Left forelimb (tissue), 1 donor: ENCODE measurements at places on chromosomes 5 and 9.

DNA sequence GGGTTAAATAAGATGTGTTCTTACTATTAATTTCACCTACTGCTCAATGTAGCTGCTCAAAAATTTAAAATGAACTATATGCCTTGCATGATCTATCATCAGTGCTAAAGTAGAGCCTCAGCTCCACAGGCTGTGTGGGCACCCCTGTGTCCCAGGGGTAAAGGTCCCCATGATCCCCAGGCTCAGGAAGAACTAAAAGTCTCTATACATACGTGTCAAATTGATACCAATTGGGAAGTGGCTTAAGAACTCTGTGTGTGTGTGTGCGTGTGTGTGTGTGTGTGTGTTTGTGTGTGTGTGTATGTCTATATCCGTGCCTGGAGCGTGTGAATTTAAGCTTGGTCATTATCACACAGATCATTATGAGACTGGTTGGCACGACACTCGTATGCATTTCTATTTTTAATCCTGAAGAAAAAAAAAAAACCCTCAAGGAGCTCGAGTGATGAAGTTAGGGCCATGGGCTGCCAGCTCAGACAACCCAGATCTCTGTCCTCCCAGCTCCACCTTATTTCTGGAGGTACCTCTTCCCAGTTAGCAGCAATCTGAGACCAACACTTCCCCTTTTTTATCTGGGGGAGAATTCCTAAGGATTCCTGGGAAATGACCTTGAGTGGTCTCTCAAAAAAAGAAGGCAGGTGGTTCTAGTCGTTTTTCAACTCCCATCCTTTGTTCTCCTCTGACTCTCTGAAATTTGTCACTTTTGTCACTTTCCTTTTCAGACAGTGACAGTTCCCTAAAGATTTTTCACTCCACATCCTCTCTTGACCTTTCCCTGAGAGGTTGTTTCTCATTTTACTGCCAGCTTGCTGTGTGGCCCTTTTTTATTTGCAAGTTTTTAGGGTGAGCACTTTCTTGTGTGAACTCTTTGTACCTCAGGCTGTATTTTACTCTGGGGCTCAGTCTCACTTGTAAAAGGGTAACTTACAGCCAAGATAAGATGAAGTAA is 45.7 kb upstream of the CTXN3 start:
- no peak for DNase-seq

- no peak for DNase-seq
Observed at GRCh38 chr5:115377468-115378217, 81.2 kb upstream of the CCDC112 start.

DNA sequence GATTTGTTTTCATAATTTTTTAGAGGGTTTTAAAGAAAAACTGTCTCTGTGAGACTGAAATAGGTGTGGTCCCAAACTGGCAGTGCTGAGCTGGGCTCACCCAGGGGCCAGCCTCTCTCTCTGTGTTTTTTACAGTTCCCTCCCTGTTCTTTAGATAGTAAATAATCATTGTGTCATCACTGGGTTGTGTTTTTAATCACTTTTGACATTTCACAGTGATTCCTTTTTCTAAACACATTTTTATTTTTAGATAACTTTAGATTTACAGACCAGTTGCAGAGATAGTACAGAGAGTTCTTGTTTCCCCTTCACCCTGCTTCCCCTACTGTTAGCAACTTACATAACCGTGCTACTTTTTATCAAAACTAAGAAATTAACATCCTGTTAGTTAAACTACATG is 44.4 kb downstream of the MAP1B start:
- DNase-seq = no peak

DNA sequence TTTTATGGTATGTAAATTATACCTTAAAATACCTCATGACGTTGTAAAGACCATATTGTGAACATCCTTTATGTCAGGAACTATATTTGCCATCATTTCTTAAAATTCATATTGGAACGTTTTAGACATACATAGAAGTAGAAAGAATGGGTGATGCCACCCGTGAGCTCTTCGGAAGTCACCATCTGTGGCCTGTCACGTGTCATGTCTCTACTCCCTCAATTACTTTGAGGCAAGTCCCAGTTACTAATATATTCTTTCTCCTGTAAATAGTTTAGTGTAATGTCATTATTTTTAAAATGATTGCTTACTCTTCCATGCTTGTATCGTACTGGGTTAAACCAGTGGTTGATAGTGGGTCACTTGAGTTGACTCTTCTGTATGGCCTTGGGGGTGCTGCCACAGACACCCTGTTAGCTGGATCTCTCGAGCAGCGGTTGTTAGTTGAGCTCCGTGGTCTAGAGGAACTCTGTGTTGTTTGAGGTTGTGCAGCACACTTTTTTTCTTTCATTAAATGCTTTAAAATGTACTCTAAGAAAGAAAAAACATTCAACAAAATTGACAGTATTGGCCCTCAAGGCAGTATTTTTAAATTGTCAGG is 66.2 kb downstream of the TRIO start:
- no peak for DNase-seq

- no peak for DNase-seq
Observed at GRCh38 chr5:142053426-142054151, 40.8 kb upstream of the GNPDA1 start.

DNA sequence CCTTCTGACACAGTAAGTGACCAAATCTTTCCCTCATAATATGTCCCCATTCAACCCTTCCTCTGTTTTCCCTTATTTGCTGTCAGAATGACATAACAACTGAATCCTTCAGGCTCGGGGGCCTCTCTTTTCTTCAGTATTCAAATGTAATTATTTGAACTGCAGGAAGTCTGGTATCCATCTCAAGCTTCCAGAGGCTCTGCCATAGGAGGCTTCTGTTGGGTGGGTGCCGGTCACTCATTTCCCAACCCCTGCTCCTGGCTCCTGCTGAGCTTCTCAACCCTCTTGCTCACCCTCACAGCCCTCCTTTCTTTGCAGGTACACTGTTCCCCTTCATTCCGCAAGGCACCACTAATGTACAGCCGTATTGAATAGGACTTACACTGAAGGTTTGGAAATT is 151.8 kb upstream of the MAP3K1 start:
- no peak for DNase-seq

- no peak for DNase-seq
Observed at GRCh38 chr5:41967401-41967800, 42.3 kb downstream of the FBXO4 start.

DNA sequence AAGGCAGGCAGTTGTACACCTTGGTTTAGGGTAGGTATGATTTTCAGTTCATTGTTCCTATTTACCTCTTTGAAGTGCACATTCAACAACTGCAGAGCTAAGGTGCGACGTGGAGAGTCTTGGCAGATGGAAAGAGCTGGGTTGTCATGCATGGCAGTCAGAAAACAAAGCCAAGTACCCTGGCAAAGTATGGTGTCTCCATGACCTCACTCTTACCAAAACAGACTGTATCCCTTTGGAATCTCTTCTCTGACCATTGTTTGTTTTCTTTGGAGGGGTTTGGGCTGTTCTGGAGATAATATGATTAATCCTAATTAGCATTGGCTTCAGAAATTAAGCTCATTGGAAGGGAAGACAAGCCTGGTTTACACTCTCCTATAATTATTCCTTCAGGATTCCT is 665.7 kb downstream of the DNAH5 start:
- no peak for DNase-seq

- DNase-seq = no peak
Observed at GRCh38 chr9:130298662-130299279, 33.2 kb downstream of the HMCN2 start.

DNA sequence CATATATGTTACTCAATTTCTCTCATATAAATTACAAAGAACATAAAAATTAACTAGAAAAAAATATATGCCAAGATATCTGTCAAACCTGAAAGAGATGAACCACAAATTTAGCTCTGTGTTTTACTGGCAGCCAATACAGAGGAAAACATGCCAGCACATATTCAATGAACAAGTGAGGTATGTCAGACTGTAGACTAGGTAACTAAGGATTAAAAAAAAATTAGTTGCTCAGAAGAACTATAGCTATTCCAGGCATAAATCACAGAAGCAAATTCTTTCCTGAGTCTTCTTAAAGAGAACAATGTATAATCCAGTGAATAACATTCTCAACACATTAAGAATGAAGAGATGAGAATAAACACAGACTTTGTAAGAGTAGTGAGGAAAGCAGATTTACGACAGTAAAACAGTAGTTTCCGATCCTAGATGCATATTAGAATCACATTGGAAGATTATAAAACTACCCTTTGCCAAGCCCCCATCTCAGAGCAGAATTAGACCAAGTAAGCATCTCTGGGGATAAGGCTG is 20.6 kb upstream of the CAAP1 start:
- DNase-seq = no peak

DNA sequence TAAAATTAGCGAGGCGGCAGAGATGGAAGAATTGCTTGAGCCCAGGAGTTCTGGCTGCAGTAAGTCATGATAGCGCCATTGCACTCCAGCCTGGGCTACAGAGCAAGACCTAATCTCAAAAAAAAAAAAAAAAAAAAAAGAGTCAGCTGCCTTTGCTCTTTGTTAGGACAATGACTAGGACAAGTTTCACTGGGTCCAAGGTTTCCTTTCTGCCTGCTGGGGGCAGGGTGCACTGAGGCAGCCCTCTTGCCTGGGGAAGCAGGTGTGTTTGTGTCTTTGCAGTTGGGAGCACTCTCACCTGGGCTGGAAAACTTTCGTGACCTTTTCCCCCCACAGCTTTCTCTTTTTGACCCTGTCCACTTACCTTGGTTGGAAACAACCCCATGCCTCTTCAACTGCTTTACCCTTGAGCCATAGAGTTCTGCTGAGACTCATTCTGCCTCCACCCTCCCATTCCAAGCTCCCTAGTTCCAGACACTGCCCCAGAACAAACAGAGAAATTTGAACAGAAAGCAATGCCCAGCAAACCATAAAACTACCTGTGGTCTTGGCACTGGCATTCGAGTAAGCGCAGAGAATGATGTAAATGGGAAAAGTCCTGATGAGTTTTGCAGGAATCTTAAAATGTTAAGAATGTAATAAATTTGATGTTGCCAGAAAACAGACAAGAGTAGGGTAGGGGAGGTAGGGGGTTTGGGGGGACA is 17.0 kb upstream of the MYO10 start:
- no peak for DNase-seq

- no peak for DNase-seq
Observed at GRCh38 chr5:41148448-41148847, 64.9 kb downstream of the C6 start.

- DNase-seq = no peak
Observed at GRCh38 chr9:110668570-110669167, at the start of gene MUSK. Gene MUSK (plus strand): TSS chr9:110668791. CDS start chr9:110668905, 114 bp downstream.

DNA sequence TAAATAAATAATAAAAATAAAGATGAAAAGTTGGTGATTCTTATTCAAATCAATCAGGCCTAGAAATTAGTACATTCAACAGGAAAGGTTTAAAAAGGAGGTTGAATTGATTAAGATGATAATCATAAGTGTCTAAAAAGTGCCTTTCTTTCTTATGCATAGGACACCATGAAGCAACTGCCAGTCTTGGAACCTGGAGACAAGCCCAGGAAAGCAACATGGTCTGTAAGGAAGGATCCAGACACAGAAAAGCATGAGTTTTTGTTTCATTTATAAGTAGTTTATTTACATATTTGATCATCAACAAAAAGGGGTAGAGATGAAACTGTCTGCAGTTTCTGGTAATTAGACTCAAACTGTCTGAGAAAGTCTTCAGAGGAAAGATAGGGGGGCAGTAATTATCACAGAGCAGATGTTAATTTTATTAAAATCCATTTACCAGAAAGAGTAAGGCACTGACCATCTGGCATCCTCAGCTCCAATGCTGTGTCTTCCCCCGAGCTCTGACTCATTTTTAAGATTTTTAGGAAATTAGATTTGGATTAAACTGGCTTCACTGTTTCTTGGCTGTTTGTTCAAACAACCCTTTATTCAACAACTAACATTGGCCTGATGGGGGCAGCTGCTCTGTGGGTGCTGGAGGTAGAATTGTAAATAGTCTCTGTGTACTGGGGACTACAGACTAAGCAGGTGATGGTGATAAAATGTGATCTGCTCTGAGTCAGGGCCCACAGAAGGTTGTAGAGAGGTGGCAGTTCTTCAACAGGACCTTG is 2.7 kb downstream of the RABEPK start:
- no peak for DNase-seq

- no peak for DNase-seq
Observed at GRCh38 chr9:96420468-96421219, 2.5 kb upstream of the ZNF367 start.

GRCh38 chr5:855771-856530 is 5.2 kb upstream of the ZDHHC11 start:
- DNase-seq = no peak
